ENCODE measurements at places on chromosomes 7 and 10. TPM values are rescaled to one million over a fixed set of nuclear protein-coding genes. Genes with fewer than 3 reads are reported as not detected.

Gene FEZF1
- polyA plus RNA-seq, result not detected

Gene LRRTM3
- polyA plus RNA-seq, result not detected

Gene PNLIP
- not detected for polyA plus RNA-seq

Gene CHST15
- 4.1 TPM for polyA plus RNA-seq

Gene FAS
- polyA plus RNA-seq, result 78.4 TPM

Gene SLC13A1
- not detected for polyA plus RNA-seq

Gene FAM131B
- 3.1 TPM for polyA plus RNA-seq

Gene SLC29A3
- polyA plus RNA-seq, result 2.4 TPM

Gene PRSS37
- polyA plus RNA-seq, result not detected

Gene GBX1
- polyA plus RNA-seq, result not detected

Gene HOXA3
- polyA plus RNA-seq, result 1.6 TPM

Gene GRM3
- polyA plus RNA-seq, result not detected

Gene PTF1A
- polyA plus RNA-seq, result not detected

Gene GDF2
- polyA plus RNA-seq, result not detected

Gene HECW1
- polyA plus RNA-seq, result 3.2 TPM

Gene NKX2-3
- not detected for polyA plus RNA-seq

Gene GRM8
- polyA plus RNA-seq, result not detected

Gene NANOS1
- 0.58 TPM for polyA plus RNA-seq

Gene CTTNBP2
- polyA plus RNA-seq, result 10.7 TPM

Gene PPP1R9A
- polyA plus RNA-seq, result not detected

Gene ETV1
- polyA plus RNA-seq, result 14.9 TPM

Gene ITIH2
- not detected for polyA plus RNA-seq

Gene CTAGE8
- polyA plus RNA-seq, result 0.16 TPM

Gene GLCCI1
- 8.1 TPM for polyA plus RNA-seq

Gene AGAP9
- 3.6 TPM for polyA plus RNA-seq

Gene NPFFR1
- not detected for polyA plus RNA-seq
